ENCODE measurements at places on chromosomes 1 and 21.
A peak's percentile ranks its signal among the peaks of the same experiment; 100 is the strongest.

GRCh38 chr1:246592695-246593094, 26.4 kb downstream of the CNST start:
- DNase-seq = peak; percentile 51

DNA sequence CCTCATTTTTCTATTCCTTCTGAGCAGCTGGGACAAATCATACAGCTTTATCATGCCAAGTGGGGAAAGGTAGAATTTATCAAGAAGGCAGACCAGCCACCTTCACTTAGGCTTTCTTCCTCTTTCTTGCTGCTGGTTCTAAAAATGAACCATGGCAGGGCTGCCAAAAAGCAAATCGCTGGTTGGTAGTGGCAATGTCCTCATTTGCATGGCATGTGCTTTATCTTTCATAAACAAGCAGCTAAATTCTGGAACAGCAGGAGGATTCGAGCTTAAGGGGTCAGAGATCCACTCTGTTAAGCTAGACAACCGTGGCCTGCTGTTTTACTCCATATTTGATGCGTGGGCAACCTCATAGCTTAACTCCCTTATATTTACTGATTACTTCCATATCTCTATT, 91.3 kb downstream of the RPE65 start:
- DNase-seq = no peak

DNA sequence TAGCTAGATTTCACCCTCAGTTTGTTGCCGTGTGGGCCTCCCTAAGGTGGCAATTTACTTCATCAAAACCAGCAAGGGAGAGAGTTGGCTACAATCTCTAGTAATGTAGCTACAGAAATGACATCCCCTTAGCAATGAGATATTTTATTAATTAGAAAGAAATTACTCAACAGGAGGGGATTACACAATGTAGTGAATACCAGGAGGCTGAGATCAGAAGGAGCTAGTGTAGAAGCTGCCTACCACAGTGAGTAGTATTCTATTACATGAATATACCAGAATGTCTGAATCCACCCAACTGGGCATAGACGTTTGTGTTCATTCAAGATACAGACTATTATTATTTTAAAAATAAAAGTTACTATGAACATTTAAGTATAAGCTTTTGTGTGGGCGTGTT, 868.2 kb upstream of the CXADR start:
- no peak for DNase-seq

DNA sequence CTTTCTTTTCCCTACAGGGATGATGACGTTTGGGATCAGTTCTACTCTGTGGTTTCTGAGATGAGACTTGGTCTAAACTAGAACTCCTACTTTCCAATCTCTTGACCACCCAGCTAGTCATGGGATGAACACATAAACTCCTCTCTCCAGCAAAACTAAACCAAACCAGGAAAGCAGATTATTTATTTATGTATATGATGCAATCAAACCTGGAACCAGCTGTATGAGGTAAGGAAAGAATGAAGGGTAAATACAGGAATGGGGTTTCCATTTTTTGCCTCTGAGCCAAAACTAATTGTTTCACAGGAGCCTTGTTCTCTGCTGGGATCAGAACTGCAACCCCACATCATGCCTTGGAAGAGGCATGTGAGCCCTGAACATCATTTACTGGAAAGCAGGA, 3.3 kb upstream of the AGT start:
- DNase-seq = no peak

GRCh38 chr1:182595641-182596240, 6.7 kb upstream of the RNASEL start:
- peak; percentile 64 for DNase-seq

Measured in ACHN (cell line).